Esophagus muscularis mucosa (tissue), 4 donors: ENCODE measurements at places on chromosomes 6 and 20.
A peak's percentile ranks its signal among the peaks of the same experiment; 100 is the strongest.

- DNase-seq: no peak
Measured at GRCh38 chr6:138115201-138115600, 8.0 kb upstream of the PERP start.

- DNase-seq: no peak
Measured at GRCh38 chr6:35046862-35047261, 94.3 kb downstream of the TCP11 start.

DNA sequence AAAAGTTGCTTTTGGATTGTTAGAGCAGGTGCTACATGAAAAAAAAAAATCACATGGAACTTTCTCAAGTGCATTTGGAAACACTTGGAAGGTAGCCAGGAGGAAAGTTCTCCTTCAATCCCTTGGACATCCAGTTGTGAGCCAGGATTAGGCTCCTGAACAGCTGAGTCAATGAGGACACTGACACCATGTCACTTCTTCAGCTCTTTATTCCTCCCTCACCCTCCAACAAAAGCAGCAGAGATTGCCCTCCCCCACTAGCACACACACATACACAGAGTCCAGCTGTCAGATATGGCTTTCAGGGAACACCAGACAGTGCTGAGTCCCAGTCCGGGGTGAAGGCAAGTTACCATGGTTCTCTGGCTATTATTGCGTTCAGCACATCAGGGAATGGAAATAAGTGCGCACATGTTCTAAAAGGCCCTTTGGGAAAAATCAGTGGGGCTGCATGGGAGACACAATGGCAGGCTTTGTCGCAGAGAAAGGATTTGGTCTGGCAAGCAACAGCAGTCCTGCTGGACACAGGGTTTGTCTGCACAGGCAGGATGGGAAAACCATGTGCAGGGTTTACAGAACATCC lies 124.7 kb upstream of the MARCKS start:
- no peak for DNase-seq

GRCh38 chr6:1781152-1781816 lies 171.6 kb downstream of the FOXC1 start:
- DNase-seq: no peak

DNA sequence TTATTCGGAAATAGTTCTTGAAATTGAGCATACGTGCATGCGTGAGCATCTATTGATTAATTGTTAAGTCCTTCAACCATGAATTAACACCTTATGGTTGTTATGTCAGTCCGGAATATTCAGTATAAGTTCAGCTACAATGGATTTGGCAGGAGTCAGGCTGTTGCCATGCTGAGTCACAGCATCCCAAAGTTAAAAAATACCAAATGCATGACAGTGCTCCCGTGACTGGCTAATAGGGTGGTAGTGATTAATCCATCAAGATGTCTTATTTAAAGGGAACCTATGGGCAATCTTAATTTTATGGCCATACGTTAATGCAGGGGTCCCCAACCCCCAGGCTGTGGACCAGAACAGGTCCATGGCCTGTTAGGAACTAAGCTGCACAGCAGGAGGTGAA lies 10.5 kb downstream of the RAE1 start:
- peak; percentile 42 for DNase-seq

- no peak for DNase-seq
Measured at GRCh38 chr6:121630716-121631115, 195.3 kb downstream of the GJA1 start.

DNA sequence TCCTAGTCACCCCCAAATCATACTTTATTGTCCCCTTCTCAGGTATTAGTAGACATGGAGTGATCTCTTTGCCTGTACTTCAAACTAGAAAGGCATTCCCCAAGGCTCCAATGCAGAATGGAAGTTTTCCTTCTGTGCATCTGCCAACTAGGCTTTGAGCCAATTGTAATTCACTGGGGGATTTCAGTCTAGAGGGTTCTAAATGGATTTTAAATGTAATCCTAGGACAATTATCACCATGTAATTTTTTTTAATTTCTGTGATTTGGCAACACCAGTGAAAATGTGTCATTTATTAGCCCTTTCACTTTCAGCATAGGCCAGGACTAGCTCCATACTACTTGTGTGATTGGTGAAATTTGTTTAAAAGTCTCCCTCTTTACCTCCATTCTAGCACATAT lies 557.6 kb upstream of the MARCKS start:
- DNase-seq: no peak

- peak; percentile 88 for DNase-seq
Measured at GRCh38 chr6:4313044-4313686, 177.8 kb upstream of the ECI2 start.

GRCh38 chr6:48111143-48111506 lies at the start of gene PTCHD4:
PTCHD4 (minus strand) TSS chr6:48111197; CDS start chr6:48068957, 42,240 bp downstream.
- no peak for DNase-seq

GRCh38 chr20:15185322-15185721 lies 847.9 kb upstream of the FLRT3 start:
- no peak for DNase-seq

DNA sequence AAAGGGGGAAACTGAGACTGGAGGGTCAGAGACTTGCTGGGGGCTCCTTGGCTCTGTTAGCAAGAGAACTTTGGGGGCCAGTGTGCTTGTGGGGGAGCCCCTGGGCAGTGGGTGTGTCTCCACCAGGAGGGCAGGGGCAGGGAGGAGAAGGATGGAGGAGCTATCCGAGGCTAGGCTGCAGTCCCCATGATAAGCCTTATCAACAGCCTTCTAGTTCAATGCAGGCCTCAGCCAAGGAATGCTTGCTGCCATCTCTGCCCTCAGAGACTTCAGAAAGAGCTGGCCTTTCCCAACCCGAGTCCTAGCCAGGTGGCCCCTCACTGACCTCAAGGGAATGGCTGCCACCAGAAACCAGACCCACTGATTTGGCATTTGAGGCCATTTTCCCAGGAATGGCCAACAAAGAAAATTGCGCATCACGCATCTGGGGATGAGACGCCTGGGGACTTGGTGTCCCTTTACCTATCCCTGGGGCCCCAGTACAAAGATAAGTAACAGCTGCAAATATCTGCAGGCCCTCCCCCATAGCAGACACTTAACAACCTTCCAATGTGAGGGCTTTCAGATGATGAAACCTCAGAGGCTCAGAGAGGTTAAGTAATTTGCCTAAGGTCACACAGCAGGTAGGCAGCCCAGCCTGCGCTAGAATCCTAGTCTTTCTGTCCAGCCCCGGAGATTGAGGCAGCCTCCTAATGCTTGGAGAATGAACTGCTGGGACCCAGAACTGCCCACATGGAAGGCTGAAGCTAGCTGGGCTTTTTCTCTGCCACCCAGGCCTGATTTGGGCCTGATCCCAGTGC lies 4.9 kb downstream of the TGM2 start:
- DNase-seq: no peak

- no peak for DNase-seq
Measured at GRCh38 chr20:54324652-54325285, 116.9 kb downstream of the PFDN4 start.

GRCh38 chr20:14178952-14179351 lies 158.5 kb downstream of the FLRT3 start:
- no peak for DNase-seq

DNA sequence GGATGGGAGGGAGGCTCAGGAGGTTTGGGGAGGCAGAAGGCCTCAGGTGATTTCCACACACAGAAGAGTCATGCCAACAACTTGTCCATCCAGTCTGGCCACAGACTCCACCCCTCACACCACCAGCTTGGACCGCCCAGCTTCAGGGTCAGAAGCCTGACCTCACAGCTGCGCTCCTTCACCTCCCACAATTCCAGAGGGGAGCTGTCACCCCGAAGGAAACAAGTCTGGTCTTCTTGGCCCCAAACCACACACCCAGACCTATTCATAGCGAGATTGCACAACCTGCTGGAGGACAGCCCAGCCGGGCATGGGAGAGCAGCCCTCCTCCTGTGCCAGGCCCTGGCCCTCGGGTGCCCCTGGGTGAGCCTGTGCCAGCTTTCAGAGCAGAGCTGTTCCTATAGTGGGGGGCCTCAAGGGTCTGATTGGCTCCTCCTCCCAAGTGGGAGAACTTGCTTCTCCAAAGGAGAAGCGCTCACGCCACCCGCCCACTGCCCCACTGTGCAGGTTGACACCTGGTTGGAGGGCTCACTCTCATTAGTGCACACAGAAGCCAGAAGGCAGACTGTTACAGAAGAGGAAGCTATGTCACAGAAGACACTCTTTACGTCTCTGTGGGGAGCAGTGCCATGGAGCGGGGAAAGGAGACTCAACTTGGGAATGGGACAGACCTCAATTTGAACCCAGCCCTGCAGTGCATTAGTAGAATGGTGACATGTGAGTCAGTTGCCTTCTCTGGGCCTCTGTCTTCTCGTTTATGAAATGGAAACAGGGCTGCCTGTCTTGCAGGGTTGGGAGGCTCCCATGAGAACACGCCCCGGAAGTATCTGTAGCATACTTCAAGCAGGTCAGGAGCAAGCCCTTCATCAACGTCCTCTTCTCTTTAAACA lies 128.8 kb downstream of the FOXO3 start:
- DNase-seq: peak; percentile 94

DNA sequence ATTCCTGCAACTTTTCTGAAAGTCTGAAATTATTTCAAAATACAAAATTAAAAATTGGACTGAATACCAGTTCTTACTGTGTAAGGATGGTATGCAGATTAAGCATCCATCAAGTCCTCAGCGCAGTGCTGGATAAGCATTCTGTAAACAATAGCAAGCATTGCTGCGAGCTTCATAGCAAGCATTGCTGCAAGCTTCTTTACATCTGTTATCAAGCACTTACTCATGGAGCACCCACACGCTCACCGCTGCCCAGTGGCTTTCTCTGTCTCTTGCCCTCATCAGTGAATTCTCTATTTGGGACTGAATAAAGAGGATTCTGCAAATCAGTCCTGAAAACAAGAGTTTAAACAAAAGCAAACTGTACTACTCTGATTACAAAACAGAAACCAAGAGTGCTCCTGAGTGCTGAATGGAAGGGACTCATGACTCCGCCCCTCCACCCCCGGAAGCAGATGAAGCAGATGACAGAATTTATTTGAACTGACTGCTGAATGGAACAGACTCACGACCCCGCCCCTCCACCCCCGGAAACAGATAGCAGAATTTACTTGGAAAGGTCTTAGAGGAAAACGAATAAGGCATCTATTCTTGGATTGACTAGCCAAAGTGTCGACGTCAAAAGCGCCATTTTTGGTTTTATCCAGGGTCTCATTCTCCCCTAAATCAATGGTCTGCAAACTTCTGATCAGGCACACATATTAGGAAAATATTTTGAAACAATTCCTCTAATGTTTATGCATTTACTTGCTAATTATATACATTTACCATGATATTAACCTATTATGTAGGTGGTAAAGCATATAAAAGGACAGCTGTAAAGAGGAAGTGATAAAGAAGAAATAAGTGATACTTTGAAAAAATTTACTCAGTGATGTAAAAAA lies 22.1 kb upstream of the EYA2 start:
- DNase-seq: no peak
